ENCODE measurements at places on chromosomes 5 and 9. TPM values are rescaled to one million over a fixed set of nuclear protein-coding genes. Genes with fewer than 3 reads are reported as not detected.

The XRCC4 gene
- total RNA-seq = 6.1 TPM

The SAP30L gene
- 22.9 TPM for total RNA-seq

The PRDM12 gene
- total RNA-seq = not detected

The ABCA1 gene
- 62.8 TPM for total RNA-seq

The AK8 gene
- total RNA-seq = 0.22 TPM

The ATOSB gene
- total RNA-seq = 42.5 TPM

The AGXT2 gene
- not detected for total RNA-seq

The KCNV2 gene
- not detected for total RNA-seq

The GABRP gene
- 1,966 TPM for total RNA-seq

The SUSD3 gene
- 0.54 TPM for total RNA-seq

The ZNF454 gene
- 2.7 TPM for total RNA-seq

The PCAT7 gene
- total RNA-seq = not detected

The IL13 gene
- not detected for total RNA-seq

The CTXN3 gene
- total RNA-seq = not detected

The SECISBP2 gene
- total RNA-seq = 37.7 TPM

The SUB1 gene
- total RNA-seq = 45.9 TPM

The FYB1 gene
- not detected for total RNA-seq

The BTNL3 gene
- total RNA-seq = not detected

The GFPT2 gene
- total RNA-seq = 4.3 TPM

The ACOT12 gene
- total RNA-seq = not detected

The CDH6 gene
- total RNA-seq = not detected

The BAAT gene
- not detected for total RNA-seq

The NFIB gene
- total RNA-seq = 5.2 TPM

The C1QTNF2 gene
- total RNA-seq = 0.11 TPM

The SLC36A2 gene
- not detected for total RNA-seq
